ENCODE measurements at places on chromosomes 1 and 21.

- DNase-seq: no peak
Observed at GRCh38 chr1:209304166-209304565, 279.3 kb upstream of the CAMK1G start.

- no peak for DNase-seq
Observed at GRCh38 chr21:42051788-42052187, 19.3 kb upstream of the UMODL1 start.

GRCh38 chr1:231571904-231572303 is 43.4 kb downstream of the TSNAX start:
- DNase-seq: no peak

DNA sequence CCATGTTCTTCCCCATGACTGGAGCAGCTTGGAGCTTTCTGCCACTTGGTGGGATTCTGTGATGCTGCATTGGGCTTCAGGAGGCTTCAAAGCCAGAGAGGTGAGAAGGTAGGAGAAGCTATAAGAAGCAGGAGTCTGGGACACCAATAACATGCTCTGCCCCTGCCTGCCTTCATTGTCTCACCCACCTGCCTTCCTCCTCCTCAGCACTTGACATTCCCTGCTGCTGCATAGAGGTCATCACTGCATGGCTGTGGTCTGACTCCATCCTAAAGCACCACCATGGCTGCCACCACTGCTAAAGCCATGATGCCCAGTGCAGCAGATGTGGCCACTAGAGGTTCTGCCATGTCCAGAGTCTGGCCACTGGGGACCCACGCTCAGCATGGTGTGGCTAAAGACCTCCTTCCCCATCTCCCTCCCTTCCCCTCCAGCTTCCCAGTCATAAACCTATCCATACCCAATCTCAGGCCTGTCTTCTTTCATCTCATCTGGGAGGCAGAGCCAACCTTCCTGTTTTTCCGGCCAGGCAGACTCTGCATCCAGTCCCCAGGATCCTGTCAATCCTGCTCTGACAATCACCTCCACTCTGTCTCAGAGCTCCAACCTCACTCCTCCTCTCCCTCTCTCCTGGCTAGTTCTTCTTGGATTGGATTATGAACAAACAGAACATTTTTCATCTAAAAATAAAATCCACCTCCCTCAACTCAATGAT is 285.1 kb upstream of the POU3F1 start:
- no peak for DNase-seq

- DNase-seq: no peak
Observed at GRCh38 chr1:248824301-248824700, 1.4 kb downstream of the SH3BP5L start.

GRCh38 chr1:13581446-13581845 is 2.2 kb upstream of the PDPN start:
- DNase-seq: no peak

DNA sequence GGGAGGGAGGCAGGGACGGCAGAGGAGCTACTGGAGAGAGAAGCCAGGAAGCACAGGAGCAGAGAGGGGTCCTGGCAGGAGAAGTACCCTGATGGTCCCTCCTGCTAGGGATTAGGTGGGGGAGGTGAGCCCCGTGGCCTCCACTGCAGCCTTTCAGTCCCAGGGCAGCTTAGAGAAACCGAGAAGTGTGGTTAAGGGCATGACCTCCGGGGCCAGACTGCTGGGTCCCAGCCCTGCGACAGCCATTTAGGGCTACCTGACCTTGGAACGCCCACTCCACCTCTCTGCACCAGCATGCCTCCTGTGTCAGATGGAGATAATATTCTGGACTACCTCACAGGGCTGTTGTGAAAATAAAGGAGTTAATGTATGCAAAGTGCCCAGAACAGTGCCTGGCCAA is 47.4 kb downstream of the KCNN3 start:
- no peak for DNase-seq

GRCh38 chr1:226457307-226457712 is 49.4 kb upstream of the PARP1 start:
- DNase-seq: no peak

GRCh38 chr21:44874497-44875315 is 1.2 kb upstream of the PTTG1IP start:
- no peak for DNase-seq

- DNase-seq: no peak
Observed at GRCh38 chr1:92408825-92409224, 77.9 kb downstream of the GFI1 start.

- DNase-seq: no peak
Observed at GRCh38 chr1:25338986-25339385, 852 bp downstream of the TMEM50A start.

- DNase-seq: no peak
Observed at GRCh38 chr1:147241934-147242448, 493 bp upstream of the CHD1L start.

DNA sequence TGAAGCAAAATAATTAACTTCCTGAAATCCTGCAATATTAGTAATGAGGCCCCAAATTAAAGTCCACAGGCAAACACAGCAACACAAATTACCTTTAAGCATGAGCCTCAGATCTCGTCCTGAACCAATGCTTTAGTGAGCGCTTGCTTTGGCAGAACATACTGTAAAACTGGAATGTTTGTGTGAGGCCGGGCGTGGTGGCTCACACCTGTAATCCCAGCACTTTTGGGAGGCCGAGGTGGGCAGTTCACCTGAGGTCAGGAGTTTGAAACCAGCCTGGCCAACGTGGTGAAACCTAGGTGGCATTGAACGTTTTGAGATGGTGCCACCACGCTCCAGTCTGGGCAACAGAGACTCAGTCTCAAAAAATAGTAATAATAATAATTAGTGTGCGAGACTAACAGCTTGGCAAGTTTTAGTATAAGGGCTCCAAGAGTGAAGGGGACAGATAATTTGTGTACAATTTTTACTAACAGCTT is 17.8 kb downstream of the SFPQ start:
- DNase-seq: no peak

GRCh38 chr1:25718732-25719131 is 81.3 kb upstream of the SELENON start:
- no peak for DNase-seq

- DNase-seq: peak; percentile 86
Observed at GRCh38 chr1:154328318-154329151, 3.2 kb downstream of the ATP8B2 start.

GRCh38 chr1:235442788-235443429 is 61.3 kb downstream of the B3GALNT2 start:
- no peak for DNase-seq

GRCh38 chr1:5271264-5271663 is 616.9 kb downstream of the AJAP1 start:
- no peak for DNase-seq

- no peak for DNase-seq
Observed at GRCh38 chr1:219160967-219161366, 12.7 kb upstream of the LYPLAL1 start.

GRCh38 chr1:239764546-239764945 is 327.1 kb upstream of the FMN2 start:
- no peak for DNase-seq

DNA sequence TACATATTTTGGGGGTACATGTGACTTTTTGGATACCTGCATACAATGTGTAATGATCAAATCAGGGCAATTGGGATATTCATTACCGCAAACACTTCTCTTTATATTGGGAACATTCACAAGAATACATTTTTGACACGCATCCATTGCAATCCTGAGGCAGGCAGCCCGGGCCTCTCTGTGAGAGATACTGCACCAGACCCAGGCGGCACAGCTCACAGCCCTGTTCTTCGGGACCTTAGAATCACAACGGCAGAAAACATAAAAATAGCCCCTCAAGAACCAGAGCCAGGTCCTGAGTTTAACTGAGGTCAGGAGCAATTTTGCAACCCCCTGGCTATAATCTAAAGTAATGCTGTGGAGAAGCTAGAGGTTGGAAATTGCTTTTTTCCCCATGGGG is 90.8 kb upstream of the PGBD5 start:
- DNase-seq: no peak

GRCh38 chr1:22262583-22262982 is 119.7 kb upstream of the WNT4 start:
- DNase-seq: no peak

DNA sequence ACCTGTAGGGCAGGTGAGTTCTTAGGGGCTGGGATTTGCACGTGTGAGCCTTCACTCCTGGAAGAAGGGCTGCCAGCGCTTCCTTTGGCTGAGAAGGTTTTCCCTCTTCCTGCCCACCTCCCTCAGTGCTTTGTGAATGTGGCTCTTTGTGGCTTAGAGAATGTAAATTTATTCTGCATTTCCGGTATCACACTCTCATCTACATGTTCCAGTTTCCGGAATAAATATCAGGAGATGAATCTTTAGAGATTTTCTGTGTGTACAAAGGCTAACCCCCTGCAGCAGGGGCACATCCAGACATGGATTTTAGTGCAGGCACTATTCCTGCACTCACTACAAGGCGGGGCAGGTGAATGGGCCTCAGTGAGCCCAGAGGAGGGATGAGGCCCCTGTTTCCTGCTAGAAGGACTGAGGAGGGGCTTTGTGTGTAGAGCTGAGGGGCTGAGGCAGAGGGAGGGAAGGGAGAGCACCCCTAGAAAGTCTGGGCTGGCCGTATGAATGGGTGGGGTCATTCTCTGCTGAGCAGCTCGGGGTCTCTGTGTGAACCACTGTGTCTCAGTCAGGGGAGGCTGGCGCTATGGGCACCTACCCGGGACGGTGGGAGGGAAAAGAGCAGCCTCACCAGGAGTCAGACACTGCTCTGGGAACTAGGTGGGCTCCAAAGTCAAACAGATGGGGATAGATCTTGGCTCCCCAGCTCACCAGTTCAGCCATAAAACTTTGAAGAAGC is 207.5 kb downstream of the MATN1 start:
- DNase-seq: no peak

DNA sequence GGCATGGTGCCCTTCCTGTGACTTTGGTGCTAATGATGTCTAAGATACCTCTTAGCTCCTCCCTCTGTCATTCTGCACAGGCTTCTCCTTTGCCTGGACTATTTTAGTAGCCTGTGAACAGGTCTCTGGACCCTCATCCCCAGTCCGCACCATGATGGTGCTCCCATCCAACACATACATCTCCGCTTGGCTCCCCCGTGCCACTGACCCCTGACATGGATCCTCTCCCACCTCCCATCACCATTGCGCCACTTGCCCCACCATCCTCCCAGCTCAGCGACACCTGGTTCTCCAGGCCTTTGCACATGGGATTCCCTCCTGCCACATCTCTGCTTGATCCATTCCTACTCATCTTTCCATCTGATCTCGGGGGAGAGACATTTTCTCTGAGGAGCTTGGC is 33.9 kb downstream of the RUNX3 start:
- no peak for DNase-seq

DNA sequence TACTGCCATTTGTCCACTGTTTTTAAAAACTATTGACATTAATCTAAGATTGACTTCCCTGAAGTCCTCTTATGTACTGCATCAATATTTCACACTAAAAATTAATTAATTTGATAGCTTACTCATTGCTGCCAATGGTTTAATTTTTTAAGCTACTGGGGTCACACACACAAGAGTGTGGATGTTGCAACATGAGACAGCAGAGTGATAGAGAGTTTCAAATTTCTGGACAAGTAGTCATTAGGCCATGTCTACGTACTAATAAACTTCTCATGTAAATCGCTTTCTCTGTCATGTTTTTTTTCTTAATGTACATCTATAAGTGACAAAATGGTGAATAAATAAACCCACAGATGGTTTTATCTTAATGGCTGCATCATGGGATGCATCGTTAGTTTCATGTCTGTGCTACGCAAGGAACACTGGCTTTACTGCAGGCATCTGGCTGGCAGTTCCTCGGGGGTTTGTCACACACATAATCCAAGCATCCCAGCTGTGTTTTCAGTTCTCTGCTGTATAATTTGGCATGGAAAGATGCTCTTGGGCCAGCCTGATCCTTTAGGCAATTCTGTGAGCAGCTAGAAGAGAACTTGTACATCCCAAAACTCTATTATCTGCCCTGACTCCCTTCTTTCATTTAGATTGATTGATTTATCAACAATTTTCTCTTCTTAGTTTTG is 16.4 kb upstream of the CHODL start:
- no peak for DNase-seq

DNA sequence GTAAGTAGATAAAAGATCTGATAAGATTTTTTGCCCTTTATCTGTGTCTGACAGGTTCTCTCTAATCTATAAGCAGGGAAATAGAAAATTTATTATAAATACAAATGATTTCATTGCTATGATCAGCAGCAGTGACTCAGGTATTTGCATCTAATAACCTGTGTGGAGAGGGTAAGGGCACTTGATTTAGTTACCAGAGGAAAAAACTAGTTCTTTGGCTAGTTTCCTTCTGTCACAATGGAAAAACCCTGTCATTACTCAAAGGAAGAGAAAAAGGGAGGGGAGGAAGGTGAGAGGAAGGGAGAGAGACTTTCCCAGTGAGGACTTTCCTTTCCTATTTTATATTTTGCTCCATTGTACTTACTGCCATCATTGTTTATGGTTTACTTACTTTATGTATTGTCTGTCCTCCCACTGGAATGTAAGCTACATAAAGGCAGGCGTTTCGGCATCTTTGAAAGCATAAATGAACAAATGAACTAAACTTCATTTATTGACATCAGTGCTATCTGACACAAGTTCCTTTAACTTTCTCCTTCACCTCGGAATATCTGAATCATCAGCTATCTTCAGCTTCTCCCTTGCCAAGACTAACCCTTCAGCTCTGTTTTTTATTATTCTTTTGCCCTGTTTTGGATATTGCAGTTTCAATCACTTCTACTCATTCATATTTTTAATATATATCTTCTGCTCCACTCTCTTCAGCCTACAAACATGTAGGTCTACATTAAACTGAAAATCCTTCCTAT is 34.9 kb downstream of the WDR3 start:
- DNase-seq: no peak

DNA sequence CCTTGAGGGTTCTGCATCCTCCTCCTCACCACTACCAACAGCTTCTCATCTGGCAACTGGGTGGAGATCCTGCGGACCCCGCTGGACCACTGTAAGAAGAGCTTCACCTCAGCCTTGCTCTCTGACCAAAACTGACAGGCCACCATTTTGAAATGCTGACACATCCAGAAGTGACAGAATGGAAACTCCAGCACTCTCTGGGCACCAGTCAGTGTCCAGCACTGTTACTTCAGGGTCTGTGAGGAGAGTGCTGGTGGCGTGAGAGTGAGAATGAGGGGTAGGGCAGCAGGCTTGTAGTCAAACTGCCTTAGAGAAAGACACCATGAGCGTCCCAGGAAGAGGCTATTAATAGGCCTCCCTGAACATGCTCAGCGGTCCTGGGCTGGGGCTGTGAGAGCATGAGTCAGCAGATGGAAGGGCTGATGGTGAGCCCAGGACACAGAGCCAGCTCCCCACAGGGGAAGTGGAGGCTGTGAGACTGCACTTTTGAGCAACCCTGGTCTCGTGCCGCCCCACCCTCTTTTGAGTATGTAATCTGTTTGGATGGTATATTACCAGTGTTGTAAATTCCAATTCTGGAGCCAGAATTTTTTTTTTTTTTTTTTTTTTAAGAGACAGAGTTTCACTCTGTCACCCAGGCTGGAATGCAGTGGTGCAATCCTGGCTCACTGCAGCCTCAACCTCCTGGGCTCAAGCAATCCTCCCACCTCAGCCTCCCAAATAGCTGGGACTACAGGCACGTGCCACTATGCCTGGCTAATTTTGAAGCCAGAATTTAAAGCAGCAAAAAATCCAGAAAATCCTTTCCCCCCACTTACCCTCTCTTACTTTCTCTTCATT is 34.4 kb upstream of the SLC30A1 start:
- DNase-seq: no peak

Measured in activated CD4-positive, CD25-positive, alpha-beta regulatory T cell (primary cell).